ENCODE measurements at places on chromosomes 2 and 18.

DNA sequence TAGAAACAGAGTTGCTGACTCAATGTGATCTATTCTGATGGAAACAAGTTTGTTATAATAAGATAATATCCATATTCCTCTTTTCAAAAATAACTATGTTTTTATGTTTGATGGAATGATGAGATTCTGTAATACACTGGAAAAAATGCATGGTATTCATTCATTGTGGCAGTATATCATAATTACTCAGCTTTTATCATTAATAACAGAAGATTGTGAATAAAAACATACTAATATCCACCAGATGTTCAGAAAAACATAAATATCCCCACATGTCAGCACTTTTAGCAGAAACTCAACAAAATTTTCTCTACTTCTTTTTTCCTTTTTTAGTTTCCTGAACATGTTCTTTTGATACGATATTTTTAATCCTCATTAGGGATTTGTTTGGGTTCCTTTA, 130.9 kb upstream of the CAVIN2 start:
- no peak for DNase-seq

DNA sequence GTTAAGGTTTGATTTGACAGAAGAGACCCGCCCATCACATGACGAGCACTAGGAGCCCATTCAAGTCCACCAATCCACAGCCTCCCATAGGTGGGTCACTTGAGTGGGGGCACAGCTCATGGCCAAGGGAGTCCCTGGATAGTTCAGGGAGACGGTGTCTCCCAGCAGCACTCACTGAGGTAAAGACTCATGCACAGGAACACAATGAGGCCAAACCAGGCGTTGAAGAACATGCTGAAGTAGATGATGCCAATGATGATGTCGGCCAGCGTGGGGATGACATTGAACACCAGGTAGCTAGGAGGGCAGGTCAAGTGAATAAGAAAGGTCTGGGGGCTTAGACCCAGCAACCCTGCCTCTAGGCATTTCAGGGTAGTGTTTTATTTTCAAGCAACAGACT, 4.0 kb downstream of the ABCB6 start:
- no peak for DNase-seq

DNA sequence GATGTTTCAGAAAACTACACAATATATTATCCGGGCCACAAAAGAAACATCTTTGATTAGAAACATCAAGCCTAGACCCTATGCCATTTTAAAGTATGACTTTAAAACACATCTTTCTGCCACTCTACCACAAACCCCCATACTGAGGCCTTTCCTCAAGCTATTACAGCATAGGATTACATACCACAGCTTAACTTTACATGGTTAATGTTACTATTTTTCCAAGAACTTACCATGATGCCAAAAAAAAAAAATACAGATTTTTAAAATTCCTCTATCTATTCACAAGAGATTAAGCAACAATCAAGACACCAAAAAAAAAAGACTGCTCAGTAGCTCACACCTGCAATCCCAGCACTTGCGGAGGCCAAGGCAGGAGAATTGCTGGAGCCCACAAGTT, 9.0 kb downstream of the NCKAP1 start:
- DNase-seq, result no peak

DNA sequence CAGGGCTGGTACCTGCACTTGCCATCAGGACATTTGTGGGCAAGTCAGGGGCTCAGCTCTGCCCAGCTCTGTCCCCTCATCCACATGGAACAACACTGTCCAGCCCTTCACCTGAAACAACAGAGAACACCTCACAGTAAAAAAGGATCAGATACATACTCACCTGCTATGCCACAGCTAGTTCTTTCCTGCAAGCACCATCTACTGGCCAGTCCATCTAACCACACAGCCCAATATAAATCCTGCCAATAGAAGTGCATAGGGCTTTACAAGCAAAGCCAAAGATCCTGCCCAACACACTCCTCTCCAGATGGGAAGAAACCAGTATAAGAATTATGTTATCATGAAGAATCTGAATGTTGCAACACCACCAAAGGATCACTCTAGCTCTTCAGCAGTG, 52.2 kb upstream of the GALNT13 start:
- DNase-seq, result no peak

DNA sequence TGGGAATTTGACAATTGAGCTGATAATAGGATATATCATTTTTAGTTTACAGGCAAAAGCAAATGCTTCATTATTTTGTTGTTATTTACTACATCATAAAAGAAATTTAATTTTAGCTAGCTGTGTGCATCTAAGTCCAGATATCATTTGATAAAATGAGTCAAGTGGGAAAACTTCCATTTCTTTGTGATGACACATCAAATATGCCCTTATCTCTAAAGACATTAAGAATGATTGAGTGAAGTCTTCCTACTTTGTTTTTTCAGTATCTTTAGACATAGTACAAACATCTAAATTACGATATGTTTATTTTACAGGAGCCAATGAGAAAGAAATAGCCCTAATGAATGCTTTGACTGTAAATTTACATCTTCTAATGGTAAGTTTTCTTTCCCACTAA, 77.0 kb downstream of the KYNU start:
- DNase-seq, result no peak

- no peak for DNase-seq
Measured at GRCh38 chr2:121235542-121235941, 49.5 kb downstream of the TFCP2L1 start.

- no peak for DNase-seq
Measured at GRCh38 chr2:47964277-47964676, 58.0 kb upstream of the FBXO11 start.

DNA sequence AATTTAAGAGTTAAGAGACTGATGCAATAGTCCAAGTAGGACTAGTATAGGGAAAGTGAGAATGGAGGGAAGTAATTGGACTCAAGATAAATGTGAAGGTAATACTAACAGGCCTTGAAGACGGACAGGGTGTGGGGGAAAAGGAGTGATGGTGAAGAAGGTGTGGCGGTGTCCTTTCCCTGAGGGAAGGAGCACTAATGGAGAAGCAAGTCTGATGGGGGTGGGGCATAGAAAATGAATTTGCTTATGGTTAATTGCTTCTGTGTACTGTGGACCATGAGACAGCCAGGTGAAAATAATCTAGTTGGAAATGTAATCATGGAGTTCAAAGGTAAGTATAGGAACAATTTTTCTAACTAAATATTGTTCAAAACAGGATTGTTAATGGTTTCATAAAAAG, 7.1 kb upstream of the TGOLN2 start:
- DNase-seq, result no peak

GRCh38 chr2:37880551-37880950, 44.5 kb upstream of the RMDN2 start:
- DNase-seq, result no peak
